HFFc6 (cell line): ENCODE measurements at places on chromosomes 11 and 22.
A peak's percentile ranks its signal among the peaks of the same experiment; 100 is the strongest.

- no peak for DNase-seq
- no peak overlapping the region for H3K4me3 ChIP-seq
These were observed 16.2 kb downstream of the MISFA start for GRCh38 chr11:18615628-18616392.

- DNase-seq: peak; percentile 39
- H3K4me3 ChIP-seq: no peak overlapping the region
- peaks cover 47% of the 10 kb centered on the region for H3K4me1 ChIP-seq
- no peaks in the 10 kb centered on the region for H3K27me3 ChIP-seq
- H3K36me3 ChIP-seq: no peaks in the 10 kb centered on the region
These were observed 376.7 kb upstream of the CCDC179 start for GRCh38 chr11:23236826-23237555.

DNA sequence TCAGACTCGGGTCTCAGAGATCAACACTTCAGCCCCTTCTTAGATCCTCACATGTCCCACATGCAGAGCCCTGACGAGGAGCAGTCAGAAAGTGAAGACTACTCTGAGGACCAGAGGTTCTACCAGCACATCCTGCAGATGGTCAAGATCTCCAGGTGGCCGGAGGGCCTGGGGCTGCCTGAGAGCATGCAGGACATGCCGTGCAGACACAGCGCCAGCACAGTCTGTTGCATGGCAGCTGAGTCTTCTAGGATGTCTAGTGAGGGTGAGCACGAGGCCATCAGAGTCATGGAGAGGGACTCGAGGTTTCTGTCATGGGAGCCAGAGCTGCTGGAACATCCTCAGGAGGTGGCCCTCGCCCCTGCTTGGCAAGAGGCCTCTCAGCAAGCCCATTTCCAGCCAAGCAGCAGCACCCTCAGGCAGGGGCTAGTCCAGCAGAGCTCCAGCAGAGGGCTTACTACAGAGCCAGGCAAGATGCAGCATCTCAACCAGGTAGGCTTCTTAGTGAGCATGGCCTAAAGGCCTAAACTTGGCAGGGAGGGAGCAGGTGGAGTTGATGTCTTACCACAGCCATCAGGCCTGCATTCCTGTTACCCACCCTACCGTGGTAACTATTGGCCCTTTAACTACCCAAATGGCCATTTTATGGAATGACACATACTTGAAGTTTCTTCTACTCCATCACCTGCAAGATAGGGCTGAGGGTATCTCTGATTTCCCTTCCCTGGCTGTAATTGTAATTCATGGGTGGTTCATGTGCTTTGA is 28.7 kb downstream of the CEP164 start:
- no peak overlapping the region for H3K4me3 ChIP-seq
- H3K27ac ChIP-seq: no peak overlapping the region
- H3K27me3 ChIP-seq: no peaks in the 10 kb centered on the region; the same call in 1 of the 2 replicates
- DNase-seq: no peak
- H3K4me1 ChIP-seq: no peaks in the 10 kb centered on the region

GRCh38 chr11:111391328-111392124 is 12.5 kb upstream of the POU2AF1 start:
- H3K27ac ChIP-seq: no peak overlapping the region
- peaks cover 14% of the 10 kb centered on the region for H3K27me3 ChIP-seq
- DNase-seq: no peak

GRCh38 chr22:44211946-44212930 is 31.5 kb downstream of the PARVG start:
- no peak overlapping the region for H3K4me3 ChIP-seq
- no peak overlapping the region for H3K27ac ChIP-seq
- DNase-seq: no peak
- H3K27me3 ChIP-seq: peaks cover 13% of the 10 kb centered on the region; the same call in 1 of the 2 replicates
- 0 out of 2 replicates have a peak, but pooled peaks cover 5% of the 10 kb centered on the region for H3K36me3 ChIP-seq

DNA sequence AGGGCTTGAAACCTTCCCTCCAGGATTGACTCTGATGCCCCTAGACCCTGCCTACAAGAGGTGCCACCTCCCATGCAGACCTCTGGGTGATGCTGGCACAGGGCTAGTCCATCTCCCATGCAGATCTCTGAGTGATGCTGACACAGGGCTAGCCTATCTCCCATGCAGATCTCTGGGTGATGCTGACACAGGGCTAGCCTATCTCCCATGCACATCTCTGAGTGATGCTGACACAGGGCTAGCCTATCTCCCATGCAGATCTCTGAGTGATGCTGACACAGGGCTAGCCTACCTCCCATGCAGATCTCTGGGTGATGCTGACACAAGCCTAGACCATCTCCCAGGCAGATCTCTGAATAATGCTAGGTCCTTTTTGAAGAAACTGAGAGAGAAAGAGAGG is 321.7 kb downstream of the NTM start:
- H3K27me3 ChIP-seq: peaks cover 7% of the 10 kb centered on the region; the same call in 1 of the 2 replicates
- peak; percentile 53 for DNase-seq
- peak overlapping the region; percentile 22; the same call in 1 of the 2 replicates for H3K27ac ChIP-seq
- H3K36me3 ChIP-seq: no peaks in the 10 kb centered on the region; the same call in 1 of the 2 replicates

- DNase-seq: no peak
- no peak overlapping the region for H3K27ac ChIP-seq
- H3K27me3 ChIP-seq: peaks cover 29% of the 10 kb centered on the region
- no peak overlapping the region for H3K4me3 ChIP-seq
- no peaks in the 10 kb centered on the region for H3K4me1 ChIP-seq
These were observed 43.4 kb upstream of the TSKU start for GRCh38 chr11:76739798-76740197.

GRCh38 chr11:104352036-104352435 is 188.1 kb upstream of the PDGFD start:
- H3K27me3 ChIP-seq: no peaks in the 10 kb centered on the region
- no peak overlapping the region for H3K4me3 ChIP-seq
- DNase-seq: no peak
- H3K27ac ChIP-seq: no peak overlapping the region
- no peaks in the 10 kb centered on the region for H3K4me1 ChIP-seq

GRCh38 chr11:118226781-118227180 is 2.0 kb upstream of the JAML start:
- H3K27ac ChIP-seq: no peak overlapping the region
- H3K4me3 ChIP-seq: no peak overlapping the region
- peaks cover 17% of the 10 kb centered on the region for H3K27me3 ChIP-seq
- H3K36me3 ChIP-seq: no peaks in the 10 kb centered on the region
- no peak for DNase-seq

GRCh38 chr22:28582806-28583205 is 96.8 kb downstream of the TTC28 start:
- H3K27ac ChIP-seq: peak overlapping the region; percentile 80
- peaks cover 26% of the 10 kb centered on the region for H3K4me1 ChIP-seq
- DNase-seq: peak; percentile 85
- no peaks in the 10 kb centered on the region for H3K27me3 ChIP-seq
- H3K4me3 ChIP-seq: peak overlapping the region; percentile 55

- H3K36me3 ChIP-seq: no peaks in the 10 kb centered on the region
- no peaks in the 10 kb centered on the region for H3K4me1 ChIP-seq
- H3K4me3 ChIP-seq: no peak overlapping the region
- DNase-seq: no peak
These were observed 78.7 kb downstream of the PIWIL3 start for GRCh38 chr22:24695561-24696511.

- H3K36me3 ChIP-seq: no peaks in the 10 kb centered on the region
- H3K4me3 ChIP-seq: no peak overlapping the region
- peaks cover 25% of the 10 kb centered on the region for H3K4me1 ChIP-seq
- H3K27me3 ChIP-seq: no peaks in the 10 kb centered on the region; the same call in none of the 2 replicates
- no peak overlapping the region for H3K27ac ChIP-seq
These were observed 6.8 kb downstream of the TBC1D22A start for GRCh38 chr22:46769191-46769675.

DNA sequence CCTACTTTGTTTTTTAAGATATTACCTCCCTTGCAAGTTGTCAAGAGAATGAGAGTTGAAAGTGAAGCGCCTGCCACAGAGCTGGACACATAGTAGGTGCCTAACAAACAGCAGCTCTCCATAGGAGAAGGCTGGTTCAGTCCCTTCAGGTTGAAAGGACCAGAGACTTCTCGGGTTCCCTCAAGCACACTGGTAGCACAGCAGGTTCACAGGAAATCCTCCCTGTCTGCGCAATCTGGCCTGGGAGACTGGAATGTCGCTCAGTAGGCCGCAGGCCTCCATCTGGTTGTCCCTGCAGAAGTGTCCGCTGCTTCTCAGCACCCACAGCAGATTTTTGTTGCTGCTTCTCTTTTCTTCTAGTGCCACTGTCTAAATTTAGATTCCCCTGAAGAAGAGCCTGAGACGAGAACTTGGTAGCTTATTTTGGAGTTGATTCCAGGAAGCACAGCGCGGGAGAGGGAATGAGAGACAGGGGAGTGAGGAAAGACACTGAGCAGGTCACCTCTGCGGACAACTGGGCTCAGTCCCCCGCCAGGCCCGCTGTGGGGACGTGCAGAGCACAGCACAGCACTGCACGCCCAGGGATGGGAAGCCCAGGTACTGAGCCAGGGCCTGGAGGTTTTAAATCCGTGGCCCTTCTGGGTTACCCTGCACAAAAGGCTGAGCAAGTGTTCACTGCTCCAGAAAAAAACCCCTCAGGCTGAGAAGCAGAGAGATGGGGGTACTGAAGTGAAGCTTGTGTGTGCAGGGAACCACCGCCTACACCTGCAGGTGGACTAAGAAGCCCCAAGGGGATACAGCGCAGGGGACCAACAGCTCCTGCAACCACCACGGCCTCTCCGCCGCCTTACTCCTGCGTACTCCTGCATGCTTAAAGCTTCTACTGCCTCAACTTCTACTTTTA is 31.6 kb downstream of the RBX1 start:
- H3K27me3 ChIP-seq: peaks cover 3% of the 10 kb centered on the region; the same call in 1 of the 2 replicates
- H3K4me3 ChIP-seq: no peak overlapping the region
- no peaks in the 10 kb centered on the region for H3K4me1 ChIP-seq
- DNase-seq: no peak
- no peaks in the 10 kb centered on the region for H3K36me3 ChIP-seq
- no peak overlapping the region for H3K27ac ChIP-seq

GRCh38 chr22:45786726-45787125 is 115.1 kb downstream of the ATXN10 start:
- H3K36me3 ChIP-seq: peaks cover 28% of the 10 kb centered on the region
- H3K4me3 ChIP-seq: peak overlapping the region; percentile 46
- peak overlapping the region; percentile 67 for H3K27ac ChIP-seq
- no peak for DNase-seq
- H3K4me1 ChIP-seq: peaks cover 76% of the 10 kb centered on the region
